ENCODE measurements at places on chromosomes 2 and 18. TPM values are rescaled to one million over a fixed set of nuclear protein-coding genes. Genes with fewer than 3 reads are reported as not detected.

The CTIF gene
- 12.5 TPM for polyA plus RNA-seq

The MREG gene
- polyA plus RNA-seq, result 3.0 TPM

The SERPINB13 gene
- 0.01 TPM for polyA plus RNA-seq

The GPBAR1 gene
- polyA plus RNA-seq, result 2.5 TPM

The EFR3B gene
- 0.23 TPM for polyA plus RNA-seq

The CFAP221 gene
- not detected for polyA plus RNA-seq

The ANKRD62 gene
- polyA plus RNA-seq, result not detected

The ANTXR1 gene
- polyA plus RNA-seq, result 28.8 TPM

Data from sigmoid colon (tissue), 7 donors.